ENCODE measurements at places on chromosomes 11 and 22. TPM values are rescaled to one million over a fixed set of nuclear protein-coding genes. Genes with fewer than 3 reads are reported as not detected.

Gene OR5D16
- total RNA-seq = not detected

Gene C11orf42
- total RNA-seq = not detected

Gene GPR83
- not detected for total RNA-seq

Gene CEP126
- total RNA-seq = 0.82 TPM

Gene MUC5AC
- not detected for total RNA-seq

Gene LUZP2
- total RNA-seq = 0.33 TPM

Gene BTG4
- 0.08 TPM for total RNA-seq

Gene CCDC15
- 3.1 TPM for total RNA-seq

Gene DBX1
- total RNA-seq = not detected

Gene PTPRJ
- total RNA-seq = 49.6 TPM

Gene MS4A3
- total RNA-seq = not detected

Gene NLRP10
- not detected for total RNA-seq

Gene OR4A16
- total RNA-seq = not detected

Gene NAV2
- total RNA-seq = 48.7 TPM

Gene OR52L1
- not detected for total RNA-seq

Gene CCND1
- total RNA-seq = 378 TPM

Gene SUN2
- total RNA-seq = 84.5 TPM

Gene NCR3LG1
- 10.1 TPM for total RNA-seq

Gene CTSF
- total RNA-seq = 21.0 TPM

Gene MCAM
- 563 TPM for total RNA-seq

Gene KCNK7
- total RNA-seq = not detected

Gene BDNF
- 4.8 TPM for total RNA-seq

Gene CCDC81
- not detected for total RNA-seq

Gene EFCAB6
- total RNA-seq = 2.3 TPM

Gene OR51B5
- total RNA-seq = not detected

Gene RTCB
- 95.7 TPM for total RNA-seq

Gene ADM
- total RNA-seq = 68.1 TPM
